ENCODE measurements at places on chromosomes 6 and 20.

DNA sequence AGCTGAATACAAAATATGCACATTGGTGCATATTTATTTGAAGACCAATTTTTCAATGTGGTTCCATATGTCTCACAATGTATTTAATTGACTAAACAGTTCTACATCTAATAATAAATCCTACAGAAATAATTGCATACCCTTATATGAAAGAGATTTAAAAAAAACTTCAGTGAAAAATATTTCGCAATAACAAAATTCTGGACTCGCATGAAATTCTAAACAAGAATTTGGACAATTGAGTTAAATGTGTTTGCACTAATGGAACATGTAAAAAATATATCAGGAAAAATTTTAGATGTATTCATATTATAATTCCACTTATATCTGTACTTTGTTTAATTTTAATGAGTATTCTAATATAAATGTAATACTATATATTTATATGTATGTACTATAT is 1003.1 kb downstream of the EYS start:
- DNase-seq, result no peak

- no peak for DNase-seq
Observed at GRCh38 chr6:162379757-162380409, 347.7 kb downstream of the PRKN start.

DNA sequence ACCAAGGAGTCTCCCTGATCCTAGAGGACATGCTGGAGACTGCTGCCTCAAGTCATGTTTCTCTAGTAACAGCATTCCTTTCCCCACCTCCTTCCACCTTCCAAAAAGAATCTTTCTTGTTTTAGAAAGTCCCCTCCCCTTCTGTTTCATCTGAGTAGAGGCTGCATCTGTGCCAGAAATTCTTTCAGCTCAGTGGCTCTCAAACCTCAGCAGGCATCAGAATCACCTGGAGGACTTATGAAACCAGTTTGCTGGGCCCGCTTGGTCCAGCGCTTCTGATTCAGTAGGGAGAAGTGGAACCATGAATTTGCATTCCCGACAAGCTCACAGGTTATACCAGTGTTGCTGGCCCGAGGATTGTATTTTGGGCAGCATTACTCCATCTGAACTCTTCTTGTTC is 55.1 kb downstream of the TMEM200A start:
- DNase-seq, result no peak

GRCh38 chr6:112287577-112288225 is 33.3 kb upstream of the LAMA4 start:
- no peak for DNase-seq

DNA sequence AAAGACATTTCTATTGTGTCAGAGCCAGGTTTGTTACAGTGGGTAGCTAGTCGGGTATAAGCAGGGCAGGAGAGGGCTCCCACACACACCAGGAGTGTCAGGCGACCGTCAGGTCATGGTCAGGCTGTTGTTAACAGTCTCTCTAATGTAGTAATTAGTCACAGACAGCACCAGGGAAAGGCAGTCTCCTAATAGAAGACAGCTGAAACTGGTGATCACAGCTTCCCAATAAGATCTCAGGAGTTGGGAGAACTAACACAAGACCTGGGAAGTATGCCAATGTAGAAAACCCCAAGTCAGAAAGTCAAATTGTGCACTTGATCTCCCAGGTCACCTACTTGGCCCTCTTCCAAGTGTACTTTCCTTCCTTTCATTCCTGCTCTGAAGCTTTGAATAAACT is 53.0 kb upstream of the GPR6 start:
- DNase-seq, result no peak

- no peak for DNase-seq
Observed at GRCh38 chr6:117915846-117916245, 8.8 kb downstream of the SLC35F1 start.
